ENCODE measurements at places on chromosomes 2 and 18.
A peak's percentile ranks its signal among the peaks of the same experiment; 100 is the strongest.

DNA sequence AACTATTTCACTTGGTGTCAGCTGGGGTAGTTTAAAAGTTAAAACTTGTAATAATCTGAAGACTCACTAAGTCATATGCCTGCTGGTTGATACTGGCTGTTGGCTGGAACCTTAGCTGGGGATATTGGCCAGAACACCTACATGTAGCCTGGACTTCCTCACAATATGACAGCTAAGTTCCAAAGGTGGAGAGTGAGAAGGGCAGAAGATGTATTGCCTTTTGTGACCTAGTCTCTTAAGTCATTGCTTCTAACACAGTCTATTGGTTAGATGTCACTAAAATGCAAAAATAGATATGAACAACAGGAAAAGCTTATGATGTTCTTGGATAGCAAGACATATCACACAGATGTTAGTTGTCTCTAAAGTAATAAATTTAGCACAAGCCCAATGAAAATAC, 113.2 kb upstream of the CHAC2 start:
- no peak for DNase-seq

GRCh38 chr18:44901283-44901682, 220.6 kb downstream of the SETBP1 start:
- DNase-seq = no peak

DNA sequence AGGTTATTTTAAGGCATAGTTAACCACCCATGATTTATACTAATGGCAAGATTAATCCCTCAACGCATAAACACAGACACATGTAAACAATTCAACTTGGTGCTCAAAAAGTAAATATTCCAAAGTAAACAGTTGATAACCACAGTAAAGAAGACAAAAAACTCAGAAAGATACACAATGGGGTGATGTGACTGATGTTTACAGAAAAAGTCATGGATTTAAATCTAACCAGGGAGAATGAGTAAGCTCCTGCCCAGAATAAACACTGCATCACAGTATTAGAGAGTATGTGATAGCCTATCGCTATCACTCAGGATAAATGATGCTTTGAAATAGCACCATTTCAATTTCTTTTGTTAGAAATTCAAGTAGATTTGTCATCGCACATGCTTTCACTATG, 49.3 kb downstream of the HIBCH start:
- no peak for DNase-seq

- DNase-seq = no peak
Observed at GRCh38 chr2:140023291-140023690, 1243.1 kb upstream of the NXPH2 start.

GRCh38 chr18:23398401-23398800, 54.7 kb upstream of the RIOK3 start:
- no peak for DNase-seq

DNA sequence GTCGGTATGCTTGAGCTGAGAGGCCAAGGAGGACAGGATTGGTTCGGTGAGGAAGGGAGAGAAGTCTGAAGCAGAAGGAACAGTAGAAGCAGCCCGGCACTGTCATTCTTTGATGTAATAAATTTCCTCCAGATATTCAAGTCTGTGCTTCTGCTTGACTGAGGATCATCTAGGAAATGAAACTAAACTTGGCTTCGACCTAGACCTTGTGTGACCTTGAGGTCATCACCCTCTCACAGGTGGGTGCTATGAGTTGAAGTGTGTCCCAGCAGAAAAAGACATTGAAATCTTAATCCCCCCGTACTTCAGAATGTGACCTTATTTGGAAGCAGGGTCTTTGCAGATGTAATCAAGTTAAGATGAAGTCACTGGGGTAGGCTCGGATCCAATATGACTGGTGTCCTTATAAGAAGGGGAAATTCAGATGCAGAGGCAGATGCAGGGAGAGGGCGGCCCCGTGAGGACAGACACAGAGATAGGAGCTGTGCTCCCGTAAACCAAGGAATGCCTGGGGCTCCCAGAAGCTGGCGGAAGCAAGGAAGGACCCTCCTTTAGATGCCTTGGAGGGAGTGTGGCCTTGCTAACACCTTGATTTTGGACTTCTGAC, 49.0 kb downstream of the PRKCE start:
- no peak for DNase-seq

DNA sequence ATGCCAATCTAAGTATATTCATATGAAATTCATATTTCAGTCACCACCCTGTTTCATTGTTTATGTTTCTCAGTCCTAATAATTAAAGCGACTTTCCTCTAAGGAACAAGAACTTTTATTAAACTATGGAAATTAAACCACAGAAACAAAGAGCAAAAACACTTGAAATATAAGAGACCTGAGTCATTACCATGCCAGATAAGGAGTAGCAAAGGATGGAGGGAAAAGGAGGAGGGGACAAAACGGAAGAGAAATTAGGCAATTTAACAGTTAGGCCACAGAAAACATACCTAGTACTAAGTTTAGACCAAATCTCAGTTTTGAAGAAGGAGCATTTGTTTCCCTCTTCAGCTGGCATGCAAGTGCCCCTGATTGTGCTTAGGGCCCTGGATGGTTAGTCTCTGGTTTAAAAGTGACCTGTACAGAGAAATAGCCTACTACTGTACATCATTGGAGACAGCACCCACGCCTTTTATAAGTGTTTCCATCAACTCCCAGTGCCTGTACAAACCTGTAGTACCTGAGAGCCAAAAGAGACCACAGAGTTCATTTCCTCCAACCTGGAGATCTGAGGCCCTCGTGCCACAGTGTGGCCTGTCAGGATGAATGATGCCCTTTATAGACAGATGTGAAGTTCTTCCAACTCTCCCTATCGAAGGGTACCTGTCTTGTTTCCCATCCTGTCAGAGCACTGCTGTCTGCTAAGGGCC, 74.5 kb downstream of the SPATS2L start:
- DNase-seq = no peak

GRCh38 chr18:59518705-59519104, 159.6 kb upstream of the LMAN1 start:
- DNase-seq = no peak

- no peak for DNase-seq
Observed at GRCh38 chr2:30443081-30443480, 4.0 kb upstream of the LCLAT1 start.

- no peak for DNase-seq
Observed at GRCh38 chr2:30456579-30456978, 9.5 kb downstream of the LCLAT1 start.

DNA sequence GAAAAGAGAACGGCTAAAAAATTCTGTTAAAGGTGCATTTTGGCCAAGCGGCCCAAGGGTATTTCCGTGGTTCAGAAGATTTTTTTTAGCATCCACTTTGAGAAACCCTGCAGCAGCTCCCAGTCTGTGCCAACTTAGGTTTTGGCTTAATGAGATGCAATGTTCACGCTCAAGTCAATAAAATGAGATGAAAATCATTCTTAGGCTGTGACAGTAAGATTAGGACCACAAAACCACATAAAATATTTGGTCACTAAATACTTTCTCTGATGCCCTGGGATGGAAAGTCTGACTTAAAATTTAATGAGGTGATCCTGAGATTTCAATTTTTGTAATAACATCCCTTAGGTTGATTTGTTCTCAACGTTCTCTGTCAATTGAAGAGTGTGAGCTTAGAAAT, 74.2 kb upstream of the FHL2 start:
- DNase-seq = no peak

- peak; percentile 52 for DNase-seq
Observed at GRCh38 chr18:62702259-62702658, 13.1 kb upstream of the PHLPP1 start.

DNA sequence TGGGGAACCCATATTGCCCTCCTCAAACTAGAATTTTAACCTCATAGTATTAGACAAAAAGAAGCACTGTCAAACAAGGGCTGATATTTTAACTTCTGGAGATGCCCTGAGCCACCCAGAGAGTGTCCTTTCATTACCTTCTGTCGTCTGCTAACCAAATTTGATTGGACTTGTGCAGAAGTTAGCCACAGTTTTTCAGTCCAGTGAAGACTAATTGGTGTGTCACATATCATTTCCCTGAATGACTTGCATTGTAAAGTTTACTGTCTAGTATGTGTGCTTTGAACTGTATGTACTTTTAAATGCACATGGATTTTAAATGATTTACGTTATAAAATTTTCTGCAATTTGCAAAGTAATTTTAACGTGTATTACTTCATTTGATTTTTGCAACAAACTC, 646.5 kb downstream of the SATB2 start:
- DNase-seq = no peak

DNA sequence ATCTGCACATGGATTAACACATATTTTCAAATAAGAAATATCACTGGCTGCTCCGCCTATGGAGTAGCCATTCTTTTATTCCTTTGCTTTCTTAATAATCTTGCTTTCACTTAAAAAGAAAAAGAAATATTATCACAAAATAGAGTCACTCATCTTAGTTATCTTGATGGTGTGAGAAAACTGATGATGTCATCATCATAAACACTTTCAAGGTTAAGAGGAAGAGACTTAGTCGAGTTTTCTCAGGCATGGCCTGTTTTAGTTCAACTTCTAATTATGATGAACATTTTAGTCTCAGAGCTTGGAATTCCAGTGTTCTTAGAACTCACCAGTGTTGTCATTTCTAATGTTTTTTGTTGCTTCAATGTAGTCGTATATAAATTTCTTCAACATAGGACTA, 506.1 kb downstream of the PTPRM start:
- DNase-seq = no peak

DNA sequence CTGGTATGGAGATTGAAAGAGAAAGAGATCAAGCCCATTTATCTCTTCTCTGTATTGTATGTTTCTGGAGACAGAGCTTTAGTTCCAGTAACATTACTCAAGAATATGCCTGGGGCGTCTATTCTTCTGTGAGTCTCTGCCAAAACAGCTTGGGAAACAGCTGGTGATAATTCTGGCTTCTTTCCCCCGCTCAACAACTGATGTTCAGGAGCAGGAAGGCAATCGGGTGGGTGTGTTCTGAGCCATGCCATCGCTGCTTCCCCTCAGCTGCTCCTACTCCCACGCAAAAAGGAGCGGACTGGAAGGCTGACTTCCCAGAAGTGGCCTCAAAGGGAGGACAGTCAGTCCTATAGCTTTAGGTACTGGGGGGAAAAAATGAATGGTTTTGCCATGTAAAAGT, 695.1 kb downstream of the PLCL1 start:
- DNase-seq = peak; percentile 89

GRCh38 chr2:74407682-74408081, 13.7 kb downstream of the C2orf81 start:
- DNase-seq = no peak

GRCh38 chr2:44651974-44652373, 289.5 kb upstream of the SIX3 start:
- DNase-seq = no peak

GRCh38 chr2:41697389-41697788, 350.4 kb upstream of the PKDCC start:
- no peak for DNase-seq

DNA sequence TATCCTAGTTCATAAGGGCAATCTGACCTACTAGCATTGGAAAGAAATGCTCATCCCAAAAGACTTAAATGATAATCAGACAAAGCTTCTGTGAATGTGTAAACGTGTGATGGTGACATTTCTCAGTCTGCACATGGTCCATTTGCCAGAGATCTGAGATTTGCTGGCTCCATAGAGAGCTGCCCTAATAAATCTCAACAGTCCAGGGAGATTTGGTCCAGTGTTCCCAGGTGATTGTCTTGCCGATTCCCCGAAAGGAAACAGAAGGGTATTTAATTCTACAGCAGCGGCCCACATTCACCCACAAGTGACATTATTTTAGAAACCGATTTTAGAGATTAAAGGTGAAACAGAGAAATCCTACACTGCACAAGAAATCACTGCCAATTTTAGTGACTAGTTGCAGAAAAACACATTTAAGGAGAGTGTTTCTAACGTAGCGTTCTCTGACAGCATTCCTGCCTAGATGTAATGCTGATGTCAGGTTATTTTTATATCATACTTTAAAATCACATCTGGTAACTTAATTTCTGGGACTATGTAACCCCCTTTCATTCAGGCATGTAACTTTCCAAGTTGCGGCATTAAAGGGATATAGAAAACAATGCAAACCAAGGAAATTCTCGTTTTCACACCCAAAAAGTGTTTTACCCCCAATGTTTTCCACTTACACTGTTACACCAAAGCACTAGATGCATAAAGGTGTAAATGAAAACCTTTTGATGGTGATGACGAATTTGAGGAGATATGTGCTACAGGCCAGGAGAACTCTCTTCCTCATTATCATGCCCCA, 231.9 kb upstream of the FN1 start:
- no peak for DNase-seq

GRCh38 chr2:158969162-158969714, 798 bp downstream of the TANC1 start:
- DNase-seq = peak; percentile 7

Measured in myocyte (in vitro differentiated cells).